ENCODE measurements at places on chromosomes 16 and 17.

DNA sequence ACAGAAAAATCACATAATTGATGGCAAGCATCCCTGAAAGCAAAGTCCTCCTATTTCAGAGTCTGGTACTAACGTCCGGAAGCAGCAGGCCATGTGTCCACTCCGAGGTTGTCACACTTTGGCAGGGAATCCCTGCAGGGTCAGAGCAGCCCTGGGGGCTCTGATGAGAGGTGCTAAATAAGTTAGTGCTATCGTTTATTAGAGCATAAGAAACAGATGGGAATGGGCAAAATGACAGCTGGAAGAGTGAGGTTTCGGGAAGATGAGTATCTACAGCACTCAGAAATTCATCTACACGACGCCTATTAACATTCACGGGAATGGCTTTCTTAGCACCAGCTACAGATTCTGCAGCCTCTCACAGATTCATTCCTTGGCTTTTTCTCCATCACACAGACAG, 465.4 kb upstream of the PSMD7 start:
- no peak for DNase-seq

- DNase-seq = no peak
These were observed 31.8 kb downstream of the CDRT15L2 start for GRCh38 chr17:20611309-20611708.

- no peak for DNase-seq
These were observed 53.3 kb upstream of the LYRM9 start for GRCh38 chr17:27946513-27946912.

- DNase-seq = peak; percentile 67
These were observed 7.5 kb upstream of the JUP start for GRCh38 chr17:41793784-41794539.

- no peak for DNase-seq
These were observed 150.1 kb downstream of the CYB561 start for GRCh38 chr17:63295839-63296590.

- DNase-seq = peak; percentile 84
These were observed 18.6 kb downstream of the COG7 start for GRCh38 chr16:23434380-23434779.

GRCh38 chr17:49530118-49530517, 35.0 kb downstream of the NGFR start:
- DNase-seq = no peak

DNA sequence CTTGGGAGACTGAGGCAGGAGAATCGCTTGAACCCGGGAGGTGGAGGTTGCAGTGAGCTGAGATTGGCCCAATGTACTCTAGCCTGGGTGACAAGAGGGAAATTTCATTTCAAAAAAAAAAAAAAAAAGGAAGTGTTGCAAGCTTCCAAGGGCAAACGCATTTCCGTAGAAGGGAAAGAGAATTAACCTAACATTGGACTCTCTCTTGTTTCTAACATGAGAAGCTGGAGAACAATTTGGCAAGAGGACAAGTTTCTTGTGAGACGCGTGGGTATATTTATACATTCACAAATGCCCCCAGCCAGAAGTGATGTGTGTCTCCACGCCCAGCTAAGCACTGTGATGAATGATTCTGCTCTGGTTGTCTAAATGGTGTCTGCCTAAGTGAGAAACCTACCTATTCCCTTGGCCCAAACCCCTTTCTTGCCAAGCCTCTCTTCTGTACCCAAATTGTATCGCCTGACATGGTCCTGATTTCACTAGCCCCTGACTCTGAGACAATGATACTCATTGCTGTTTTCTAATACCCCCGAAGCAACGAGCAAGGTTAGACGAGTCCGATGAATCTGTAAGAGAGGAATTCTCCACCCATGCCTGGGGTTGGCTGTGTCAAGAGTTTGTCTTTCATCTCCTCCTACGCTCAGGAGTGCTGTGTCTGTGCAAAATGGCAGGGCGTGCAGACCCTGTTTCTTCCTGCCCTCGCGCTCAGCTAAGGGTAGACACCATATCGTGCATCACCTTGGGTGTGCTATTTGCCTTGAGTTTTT, 14.2 kb upstream of the ST6GALNAC2 start:
- DNase-seq = peak; percentile 46

DNA sequence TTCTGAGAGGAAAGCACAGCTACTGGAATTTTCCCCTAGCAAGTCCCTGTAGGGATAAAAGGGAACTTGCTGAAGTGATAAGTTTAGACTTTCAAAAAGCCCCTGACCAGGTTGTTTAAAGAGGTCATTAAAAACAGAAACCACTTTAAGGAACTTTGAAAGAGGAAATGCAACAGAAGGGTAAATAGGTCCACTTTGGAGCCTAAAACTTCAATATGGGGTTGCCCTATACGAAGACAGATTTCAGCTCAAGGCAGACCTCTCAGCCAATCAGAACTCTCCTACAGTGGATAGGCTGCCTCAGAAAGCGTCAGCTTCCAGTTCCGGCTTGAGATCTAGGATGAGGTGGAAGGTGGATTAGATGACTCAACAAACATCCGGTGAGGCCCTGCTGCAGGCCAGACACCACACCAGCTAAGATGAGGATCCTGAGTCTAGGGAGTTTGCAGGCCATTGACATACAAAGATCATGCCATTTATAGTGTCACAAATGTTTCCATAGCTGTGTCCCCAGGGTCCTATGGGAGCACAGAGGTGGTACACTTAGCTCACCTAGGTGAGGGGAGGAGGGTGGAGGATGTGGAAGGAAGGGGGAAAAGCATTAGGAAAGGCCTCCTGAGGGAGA, 7.9 kb upstream of the MFSD6L start:
- no peak for DNase-seq

DNA sequence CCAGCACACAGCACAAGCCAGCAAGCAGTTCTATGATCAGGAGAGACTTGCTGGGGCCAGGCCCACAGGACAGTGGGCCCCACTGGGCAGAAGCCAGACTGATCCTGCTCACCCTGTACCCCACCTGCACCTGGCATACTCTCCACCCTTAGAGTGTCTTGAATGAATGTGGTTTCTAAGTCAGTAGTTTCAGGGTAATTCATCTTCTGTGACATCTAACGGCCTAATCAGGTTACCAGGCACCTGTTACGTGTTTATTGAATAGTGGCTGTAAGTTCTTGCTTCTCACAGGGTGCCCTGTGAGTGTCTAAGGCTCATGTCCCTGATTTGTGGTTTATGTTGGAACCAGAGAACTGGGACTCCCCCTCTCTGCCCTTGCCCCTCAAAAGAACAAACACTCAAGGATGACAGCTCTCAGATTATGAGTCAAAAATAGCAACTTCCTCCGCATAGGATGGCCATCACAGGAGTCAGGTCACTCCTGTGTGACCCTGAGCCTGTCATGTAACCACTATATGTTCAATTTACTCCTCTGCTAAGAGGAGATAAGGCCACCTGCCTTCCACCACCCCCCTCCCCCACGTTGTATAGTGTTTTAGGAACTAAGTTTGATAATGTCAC, 7.0 kb upstream of the OR2C1 start:
- no peak for DNase-seq

DNA sequence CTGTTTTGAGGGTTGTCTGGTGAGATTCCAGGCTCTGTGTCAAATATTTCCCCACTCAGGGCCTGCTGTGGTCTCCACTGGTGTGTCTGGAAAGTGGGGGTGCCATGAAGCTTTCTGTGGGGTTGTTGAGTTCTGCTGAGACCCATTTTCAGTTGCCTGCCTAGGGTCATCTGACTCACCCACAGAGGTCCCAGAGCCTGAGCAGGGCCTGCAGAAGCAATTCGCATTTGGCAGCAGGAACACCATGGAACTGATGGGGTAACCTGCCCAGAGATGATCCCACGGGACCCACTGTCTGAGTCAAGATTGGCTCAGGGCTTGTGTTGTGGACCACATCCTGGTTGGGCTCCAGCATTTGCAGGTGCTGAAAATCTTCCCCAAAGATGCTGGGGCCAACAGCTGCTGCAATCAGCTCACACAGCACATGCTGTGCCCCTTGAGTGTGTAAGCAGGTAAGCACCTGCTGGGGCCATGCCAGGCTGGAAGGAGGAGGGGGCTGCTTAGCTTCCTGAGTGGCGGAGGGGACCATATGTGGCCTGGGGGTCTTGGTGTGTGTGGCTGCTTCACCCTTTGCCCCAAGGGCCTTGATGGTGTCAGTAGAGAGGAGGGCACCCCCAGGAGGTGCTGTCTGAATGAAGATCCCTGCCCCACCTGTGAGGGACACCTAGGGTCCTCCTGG, 1726.1 kb downstream of the TP53TG3F start:
- DNase-seq = no peak

DNA sequence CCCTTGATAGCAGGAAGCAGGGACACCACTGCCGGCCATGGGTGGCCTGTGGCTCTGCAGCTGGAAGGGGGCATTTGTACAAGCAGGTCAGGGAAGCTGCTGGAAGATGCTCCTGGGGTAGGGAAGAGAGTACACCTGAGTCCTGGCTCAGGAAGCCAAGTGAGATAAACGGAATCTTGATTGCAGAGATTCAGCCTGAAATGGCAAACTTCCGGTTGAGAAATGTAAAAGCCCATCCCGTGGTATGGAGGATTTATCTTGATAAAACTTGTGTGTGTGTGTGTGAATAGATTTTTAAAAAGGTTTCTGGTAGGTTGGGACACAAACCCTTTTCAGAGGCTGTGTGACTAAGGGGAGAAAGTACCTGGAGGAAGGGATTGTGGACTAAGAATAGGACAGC, 29.6 kb downstream of the C17orf100 start:
- DNase-seq = no peak

DNA sequence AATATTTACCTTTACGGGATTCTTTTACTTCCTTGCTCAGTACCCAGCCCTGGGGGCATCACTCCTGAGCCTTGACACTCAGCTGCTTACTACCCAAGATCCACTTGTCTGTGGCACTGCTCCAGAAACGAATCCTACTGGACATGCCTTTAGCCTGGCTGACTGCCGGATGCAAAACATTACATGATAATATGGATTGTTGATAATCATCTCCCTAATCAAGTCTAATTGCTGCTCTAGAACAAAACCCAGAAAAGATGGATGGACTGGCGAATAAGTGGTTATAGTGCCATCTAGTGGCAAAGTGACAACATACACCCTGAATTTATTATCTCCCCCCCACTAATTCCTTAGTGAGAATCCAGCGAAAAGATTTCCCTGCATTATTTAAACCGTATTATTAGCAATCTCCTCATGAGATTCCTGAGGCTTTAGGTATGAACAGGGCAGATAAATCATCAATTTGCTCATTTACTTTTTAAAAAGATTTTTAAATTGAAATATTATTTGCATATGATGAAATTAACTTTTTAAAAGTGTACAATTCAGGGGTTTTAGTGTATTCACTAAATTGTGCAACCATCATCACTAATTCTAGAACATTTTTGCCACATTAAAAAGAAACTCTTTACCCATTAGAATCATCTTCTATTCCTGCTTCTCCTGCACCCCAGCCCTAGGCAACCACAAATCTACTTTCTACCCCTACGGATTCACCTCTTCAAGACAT, 61.6 kb downstream of the RGS9 start:
- peak; percentile 68 for DNase-seq

DNA sequence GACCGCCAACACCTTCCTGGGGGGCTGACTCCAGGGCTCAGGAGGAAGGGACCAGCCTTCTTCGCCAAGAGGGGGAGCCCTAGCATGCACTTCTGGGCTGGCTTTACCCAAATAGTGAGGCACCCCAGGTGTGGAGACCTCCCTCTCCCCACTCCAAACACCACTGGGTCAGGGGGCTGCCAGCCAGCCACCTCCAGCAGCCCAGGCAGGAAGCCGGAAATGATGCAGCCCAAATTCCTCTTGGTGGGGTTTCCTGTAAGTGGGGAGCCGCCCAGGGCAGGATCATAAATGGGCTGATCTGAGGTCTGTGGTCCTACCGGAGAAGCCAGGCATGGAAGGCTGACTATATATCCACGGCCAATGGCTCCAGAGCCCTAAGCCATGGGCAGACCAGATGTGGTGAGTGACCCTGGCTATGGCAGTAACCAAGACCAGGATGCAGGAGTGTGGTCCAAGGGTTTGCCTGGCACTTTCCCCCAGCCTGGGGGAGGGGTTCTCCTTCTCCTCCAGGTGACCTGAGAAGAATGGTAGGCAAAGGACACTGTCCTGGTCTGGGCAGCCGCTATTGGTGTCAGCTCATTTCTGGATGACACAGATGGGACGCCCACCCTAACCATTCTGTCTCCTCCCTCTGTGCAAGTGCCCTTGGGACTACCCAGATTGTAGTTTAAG, 4.2 kb downstream of the GIT1 start:
- DNase-seq = no peak

DNA sequence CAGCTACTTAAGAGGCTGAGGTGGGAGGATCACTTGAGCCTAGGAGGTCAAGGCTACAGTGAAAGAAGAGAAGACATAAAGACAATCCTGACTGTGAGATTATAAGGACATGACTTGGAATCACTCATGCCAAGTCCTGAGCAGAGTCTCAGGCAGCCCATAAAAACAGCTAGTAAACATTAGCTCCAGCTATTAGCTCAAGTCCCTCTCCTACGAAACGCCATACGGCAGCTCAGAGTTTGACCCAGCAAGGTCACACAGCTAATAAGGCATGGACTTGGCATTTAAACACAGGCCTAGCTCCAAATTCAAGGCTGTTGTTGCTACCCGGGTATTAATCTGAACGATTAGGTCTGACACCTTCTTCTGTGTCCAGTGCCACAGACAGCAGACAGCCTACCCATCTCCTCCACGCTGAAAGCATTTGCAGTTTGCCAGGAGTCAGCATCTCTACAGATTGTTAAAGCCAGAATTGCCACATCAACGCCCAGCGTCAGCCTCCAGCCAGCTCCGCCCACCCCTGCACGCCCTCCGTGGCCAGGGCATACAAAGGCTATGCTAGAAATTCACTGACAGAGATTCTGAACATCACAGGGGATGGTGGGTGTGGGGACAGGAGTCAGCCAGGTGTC, 9.9 kb upstream of the TMEM114 start:
- no peak for DNase-seq

DNA sequence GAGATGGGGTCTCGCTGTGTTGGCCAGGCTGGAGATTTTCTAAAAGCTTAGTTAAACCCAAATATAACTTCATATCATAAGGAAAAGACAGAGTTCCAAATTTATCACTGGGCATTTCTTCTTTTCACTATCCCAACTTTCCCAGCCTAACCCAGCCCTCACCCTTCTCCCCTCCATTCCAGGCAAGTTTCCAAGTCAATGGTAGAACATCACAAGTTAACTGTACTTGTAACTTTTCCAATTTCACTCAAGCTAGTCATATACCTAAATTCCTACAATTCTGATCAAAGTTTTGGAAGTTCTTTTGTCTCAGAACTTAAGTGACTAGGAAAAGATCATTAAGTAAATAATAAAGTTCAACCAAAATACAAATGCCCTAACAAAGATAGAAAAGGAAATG, 61.2 kb downstream of the USP32 start:
- DNase-seq = no peak

DNA sequence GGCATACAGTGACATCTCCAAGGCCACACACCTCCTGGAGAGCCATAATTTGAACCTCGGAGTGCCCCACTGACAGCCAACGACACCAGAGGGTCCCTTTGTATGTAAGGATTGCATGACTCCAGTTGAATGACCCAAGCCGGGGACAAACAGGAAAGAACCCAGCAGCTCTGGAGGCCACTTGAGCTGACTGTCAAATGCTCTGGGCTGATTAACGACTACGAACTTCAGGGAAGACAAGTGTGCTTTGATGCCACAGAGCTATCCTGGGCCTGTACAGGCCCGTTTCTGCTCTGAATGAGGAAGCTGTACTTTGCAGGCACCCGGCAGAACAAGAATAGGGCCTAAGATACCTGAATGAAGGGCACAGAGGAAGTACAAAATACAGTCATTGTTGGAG, 404.6 kb downstream of the SLC39A11 start:
- peak; percentile 78 for DNase-seq

- no peak for DNase-seq
These were observed 14.6 kb upstream of the CIITA start for GRCh38 chr16:10862438-10862837.
